ENCODE measurements at places on chromosomes 12 and 14. TPM values are rescaled to one million over a fixed set of nuclear protein-coding genes. Genes with fewer than 3 reads are reported as not detected.
A peak's percentile ranks its signal among the peaks of the same experiment; 100 is the strongest.

DNA sequence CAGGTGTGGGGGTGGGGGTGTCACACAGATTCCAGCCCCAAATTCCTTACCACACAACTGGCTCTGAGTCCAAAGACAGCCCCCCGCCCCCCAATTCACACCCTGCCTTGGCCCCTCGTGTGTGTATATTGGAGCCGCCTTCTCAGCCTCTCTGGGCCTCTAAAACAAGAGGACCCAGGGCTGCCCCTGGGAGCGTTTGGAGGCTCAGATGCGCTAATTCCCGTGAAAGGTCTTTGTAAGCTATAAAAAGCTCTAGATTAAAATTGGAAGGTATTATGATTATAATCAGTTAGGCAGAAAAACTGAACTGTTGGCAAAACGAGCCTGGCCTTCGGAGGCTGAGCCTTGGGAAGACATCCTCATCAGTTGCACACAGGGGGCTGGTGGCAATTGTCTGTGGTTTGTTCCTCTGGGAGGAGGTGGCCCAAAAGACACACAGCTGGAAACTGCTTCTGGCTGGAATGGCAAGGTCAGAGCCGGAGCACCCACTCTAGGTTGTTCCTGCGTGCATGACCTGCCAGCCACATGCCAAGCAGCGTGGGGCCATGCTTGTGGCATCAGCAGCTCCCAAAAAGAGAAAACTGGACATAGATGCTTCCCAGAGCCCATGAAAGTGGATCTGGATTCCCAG, 118.5 kb downstream of the PHETA1 start:
- no peak for DNase-seq

GRCh38 chr12:126545411-126545810, 1480.2 kb downstream of the AACS start:
- peak; percentile 67 for DNase-seq

GRCh38 chr14:61467296-61467695, 145.9 kb downstream of the PRKCH start:
- no peak for DNase-seq

SYNE3 gene
- 9.5 TPM for total RNA-seq

GRCh38 chr12:65510007-65510406, 231.5 kb downstream of the MSRB3 start:
- DNase-seq: no peak

DNA sequence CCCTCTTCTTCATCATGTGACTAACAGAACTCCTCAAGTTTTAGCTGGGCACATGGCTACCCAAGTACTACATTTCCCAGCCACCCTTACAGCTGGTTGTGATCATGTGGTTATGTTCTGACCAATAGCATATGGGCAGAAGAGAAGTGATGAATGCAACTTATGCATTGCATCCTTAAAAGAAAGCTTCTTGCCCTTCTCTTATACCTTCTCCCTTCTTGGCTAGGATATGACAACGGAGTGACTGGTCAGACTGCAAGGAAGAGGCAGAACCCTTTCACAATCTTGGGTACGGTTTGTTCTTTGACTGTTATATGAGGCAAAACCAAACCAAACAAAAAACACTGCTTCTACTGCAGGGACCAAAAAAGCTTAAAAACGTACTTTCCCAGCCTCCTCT, 66.5 kb upstream of the MAX start:
- DNase-seq: peak; percentile 27

- no peak for DNase-seq
Observed at GRCh38 chr14:57080691-57081090, 188.0 kb downstream of the EXOC5 start.

DNA sequence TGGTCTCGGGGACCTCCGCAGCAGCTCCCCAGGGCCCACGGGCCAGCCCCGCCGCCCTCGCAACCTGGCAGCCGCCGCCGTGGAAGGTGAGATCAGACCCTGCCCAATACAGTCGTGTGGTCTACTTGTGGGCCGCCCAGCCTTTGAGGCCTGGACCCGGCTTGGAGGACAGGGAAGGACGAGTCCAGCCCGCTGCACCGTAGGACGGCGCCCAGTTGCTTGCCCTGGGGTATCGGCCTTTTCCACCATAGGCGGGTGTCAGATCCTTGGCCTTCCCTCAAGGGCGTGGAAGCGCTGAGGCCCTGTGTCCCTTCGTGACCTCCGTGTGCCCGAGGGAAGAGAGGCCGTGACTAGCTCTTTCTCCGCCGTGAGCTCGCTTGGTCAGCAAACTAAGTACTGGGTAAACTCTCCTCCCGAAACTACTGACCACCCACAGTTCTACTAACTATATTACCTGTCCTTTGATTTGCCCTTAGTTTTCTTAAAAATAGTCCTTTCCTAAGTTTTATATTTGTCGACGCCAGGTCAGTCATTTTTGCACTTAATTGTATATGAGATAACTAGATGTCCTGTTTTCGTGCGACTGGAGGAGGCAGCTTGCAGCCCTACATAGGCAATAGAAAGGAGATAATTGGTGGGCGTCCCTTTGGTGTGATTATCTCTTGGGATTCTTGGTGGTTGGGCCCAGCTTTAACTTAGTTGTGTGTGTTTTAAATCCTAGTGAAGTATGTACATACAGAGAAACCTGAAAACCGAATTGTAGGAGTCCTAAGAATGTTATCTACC, 757 bp downstream of the SLC25A3 start:
- peak; percentile 28 for DNase-seq

HELB gene
- 2.6 TPM for total RNA-seq

TSHR gene
- total RNA-seq: not detected

HNF1A gene
- total RNA-seq: not detected

GRCh38 chr12:114982760-114983159, 298.8 kb upstream of the TBX3 start:
- DNase-seq: peak; percentile 38

RNU4-1 gene
- total RNA-seq: 2,069 TPM

GRCh38 chr12:124456652-124457152, 110.7 kb downstream of the NCOR2 start:
- no peak for DNase-seq

GRCh38 chr12:108345716-108346633, 6.9 kb upstream of the CMKLR1 start:
- no peak for DNase-seq

DNA sequence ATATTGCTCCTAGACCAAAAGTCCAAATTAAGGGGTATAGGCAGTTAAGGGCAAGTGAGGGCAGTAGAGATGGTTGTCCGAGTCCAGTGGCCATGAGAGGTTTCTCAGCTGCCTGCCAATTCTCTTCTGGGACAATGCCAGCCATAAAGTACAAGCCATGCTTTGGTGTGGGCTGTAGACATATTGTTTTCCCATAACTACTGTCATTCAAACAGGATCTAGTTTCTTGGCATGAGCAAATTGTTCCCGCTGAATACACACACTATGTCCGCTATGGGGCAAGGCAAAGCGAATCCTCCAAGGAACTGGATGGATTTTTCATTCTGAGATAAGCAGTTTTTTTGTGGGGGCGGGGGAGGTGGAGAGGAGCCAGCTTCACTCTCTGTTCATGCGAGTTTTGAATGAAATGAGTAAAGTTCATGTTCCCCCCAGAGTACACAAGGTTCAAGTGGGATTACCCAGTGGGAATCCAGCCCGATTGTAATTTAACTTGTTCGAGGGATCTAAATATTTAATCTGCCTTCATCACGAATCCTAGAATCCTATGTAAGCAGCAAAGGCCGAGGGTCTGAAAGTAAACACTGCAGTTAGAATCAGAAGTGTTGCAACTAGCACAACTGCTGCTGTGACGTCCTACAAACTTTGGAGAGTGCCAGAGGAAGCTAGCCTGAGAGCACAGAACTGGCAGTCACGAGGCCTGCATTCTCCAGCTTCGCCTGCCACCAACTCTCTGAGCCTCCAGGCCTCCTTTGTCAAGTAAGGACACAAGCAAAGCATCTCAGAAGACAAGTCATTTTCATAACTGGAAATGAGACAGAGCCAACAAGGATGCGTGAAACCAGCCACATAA, 137.0 kb downstream of the CRADD start:
- no peak for DNase-seq

DNA sequence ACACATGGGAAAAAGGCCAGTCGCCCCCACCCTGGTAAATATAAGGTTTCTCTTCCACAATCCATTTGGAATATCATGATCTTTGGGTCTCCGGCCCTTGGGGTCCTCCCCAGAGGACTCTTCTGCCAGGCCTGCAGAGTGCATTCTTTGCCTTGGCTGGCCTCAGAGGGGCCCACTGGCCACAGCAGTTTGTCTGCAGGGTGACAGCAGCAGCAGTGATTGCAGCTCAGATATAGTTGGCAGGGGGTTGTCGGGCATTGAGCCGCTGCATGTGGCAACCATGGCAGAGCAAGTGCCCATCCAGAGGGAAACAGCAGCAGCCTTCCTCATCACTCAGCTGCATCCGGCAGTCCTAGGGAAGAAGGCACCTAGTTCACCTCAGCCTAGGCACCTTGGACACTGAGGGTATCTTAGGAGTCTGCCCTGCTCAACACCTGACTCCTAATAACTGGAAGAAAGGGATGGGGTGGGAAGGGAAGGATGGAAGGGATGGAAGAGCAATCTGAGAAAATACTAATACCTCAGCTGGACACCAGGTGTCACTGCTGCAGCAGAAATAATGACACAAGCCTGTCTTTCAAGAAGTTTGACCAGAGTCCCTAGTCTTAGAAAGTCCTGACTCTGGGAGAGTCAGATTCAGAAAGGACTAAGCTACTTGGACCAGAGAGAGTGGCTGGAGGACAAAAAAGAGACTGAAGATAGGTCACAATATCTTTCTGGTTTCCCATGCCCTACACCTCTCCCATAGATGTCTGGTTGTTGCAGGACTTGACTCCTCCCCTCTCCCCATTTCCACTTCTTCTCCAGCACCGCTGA, 8.9 kb downstream of the AJUBA start:
- DNase-seq: peak; percentile 78

- DNase-seq: no peak
Observed at GRCh38 chr12:8950702-8951478, 1.4 kb upstream of the M6PR start.
